ENCODE measurements at places on chromosomes 16 and 17.

DNA sequence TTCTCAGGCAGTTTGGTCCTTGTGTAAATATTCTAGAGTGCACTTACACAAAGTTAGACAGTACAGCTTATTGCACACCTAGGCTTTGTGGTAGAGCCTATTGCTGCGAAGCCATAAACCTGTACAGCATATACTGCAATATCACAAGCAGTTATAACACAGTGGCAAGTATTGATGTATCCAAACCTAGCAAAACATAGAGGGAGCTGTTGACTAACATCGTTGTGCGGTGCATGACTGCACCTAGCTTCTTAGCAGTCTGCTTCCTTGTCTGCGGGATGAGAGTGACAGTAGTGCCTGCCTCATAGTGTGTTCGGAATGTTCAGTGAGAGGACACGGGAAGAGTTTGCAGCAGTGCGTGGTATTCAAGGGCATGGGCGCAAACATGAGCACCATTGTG lies 78.9 kb downstream of the MPRIP start:
- DNase-seq: no peak

- no peak for DNase-seq
These were observed 32.2 kb downstream of the ARHGAP44 start for GRCh38 chr17:12821376-12821940.

DNA sequence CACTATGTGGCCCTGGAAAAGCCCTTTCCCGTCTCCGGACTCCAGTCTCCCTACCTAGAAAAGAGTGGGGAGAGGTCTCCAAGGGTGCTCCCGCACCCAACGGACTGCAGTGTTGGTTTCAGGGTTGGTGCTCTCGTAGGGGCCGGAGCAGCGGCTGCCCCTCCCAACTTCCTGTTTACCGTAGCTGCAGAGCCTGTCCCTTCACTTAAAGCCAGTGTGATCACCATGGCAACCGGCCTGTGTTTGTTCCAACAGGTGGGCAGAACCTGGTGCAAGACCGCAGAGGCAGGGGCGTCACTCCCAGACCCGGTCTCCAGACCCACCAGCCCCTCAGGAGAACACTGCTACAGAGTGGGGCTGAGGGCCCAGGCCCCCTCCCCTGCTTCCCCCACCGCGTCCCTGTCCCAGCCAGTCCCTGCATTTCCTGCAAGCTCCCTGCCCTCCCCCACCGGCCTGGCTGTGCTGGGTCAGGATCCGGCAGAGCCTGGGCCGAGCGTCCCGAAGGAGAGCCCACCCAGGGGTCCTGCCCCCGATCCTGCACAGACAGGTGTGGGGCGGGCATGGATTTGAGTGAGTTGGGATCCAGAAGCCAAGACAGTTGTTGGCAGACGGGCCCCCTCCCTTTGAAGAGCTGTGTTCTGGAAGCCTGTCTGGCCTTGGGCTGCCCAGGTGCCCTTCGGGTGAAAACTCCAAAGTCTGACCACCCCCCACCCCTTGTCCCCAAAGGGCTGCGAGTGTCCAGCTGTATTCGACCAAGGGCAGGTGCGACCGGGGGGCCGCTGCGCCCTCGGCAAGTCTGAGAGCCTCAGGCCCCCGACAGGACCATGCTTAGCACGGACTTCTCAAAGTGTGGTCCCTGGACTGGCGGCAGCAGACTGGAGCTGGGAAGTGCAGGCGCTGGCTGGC lies 1.5 kb upstream of the BAIAP3 start:
- peak; percentile 70 for DNase-seq

GRCh38 chr17:19880393-19880792 lies 12.7 kb upstream of the ULK2 start:
- DNase-seq: no peak

DNA sequence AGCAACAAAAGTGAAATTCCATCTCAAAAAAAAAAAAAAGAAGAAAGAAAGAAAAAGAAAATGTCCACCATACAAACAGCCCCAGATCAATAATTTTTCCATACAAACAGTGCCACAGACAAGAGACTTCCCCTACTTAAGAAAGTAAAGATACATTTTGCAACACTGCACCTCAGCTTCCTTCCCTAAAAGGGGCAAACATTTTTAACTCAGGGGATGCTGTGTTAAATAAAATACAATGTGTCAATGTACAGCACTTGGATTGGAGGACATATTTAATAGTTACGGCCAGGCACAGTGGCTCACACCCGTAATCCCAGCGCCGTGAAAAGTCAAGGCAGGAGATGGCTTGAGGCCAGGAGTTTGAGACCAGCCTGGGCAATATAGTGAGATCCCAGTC lies 22.3 kb downstream of the MYH11 start:
- DNase-seq: no peak

DNA sequence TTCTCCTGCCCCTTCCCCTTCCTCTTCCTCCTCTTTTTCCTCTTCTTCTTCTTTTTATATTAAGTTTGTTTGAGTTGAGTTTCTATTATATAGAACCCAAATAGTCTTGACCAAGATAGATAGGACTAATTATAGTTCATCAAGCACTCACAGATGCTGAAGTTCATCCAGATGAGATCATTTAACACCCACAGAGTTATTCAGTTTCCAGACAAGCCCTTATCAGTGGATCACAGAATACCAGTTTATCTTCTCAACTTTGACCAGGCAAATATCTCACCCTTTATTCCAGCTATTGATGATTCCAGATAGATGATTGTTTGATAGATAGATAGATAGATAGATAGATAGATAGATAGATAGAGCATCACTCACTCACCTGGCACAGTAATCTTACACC lies 87.5 kb downstream of the AXIN2 start:
- no peak for DNase-seq

GRCh38 chr16:180681-181564 lies 664 bp downstream of the HBQ1 start:
- DNase-seq: peak; percentile 18

- no peak for DNase-seq
These were observed 15.9 kb upstream of the CYTH1 start for GRCh38 chr17:78797691-78798585.

DNA sequence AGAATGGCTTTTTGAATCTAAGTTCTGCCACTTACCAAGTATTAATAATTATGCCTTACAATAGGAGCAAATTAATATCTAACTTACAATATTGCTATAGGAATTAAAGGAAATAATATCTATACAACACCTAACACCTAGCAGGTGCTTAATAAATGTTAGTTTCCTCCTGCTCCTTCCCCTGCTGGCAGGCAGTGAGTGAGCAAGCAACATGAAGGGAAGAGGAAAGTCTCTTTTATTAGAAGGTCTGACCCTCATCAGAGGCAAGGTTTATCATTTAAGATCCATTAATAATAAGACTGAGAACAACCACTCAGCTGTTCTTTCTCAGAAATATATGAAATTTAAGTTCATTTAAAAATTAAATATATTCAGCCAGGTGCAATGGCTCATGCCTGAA lies 6.7 kb upstream of the DYNC1LI2 start:
- DNase-seq: no peak

- no peak for DNase-seq
These were observed 3.3 kb upstream of the TNFRSF13B start for GRCh38 chr17:16975277-16975651.

GRCh38 chr17:59807892-59808509 lies 84.7 kb downstream of the TUBD1 start:
- DNase-seq: no peak

GRCh38 chr17:31444026-31444425 lies 52.6 kb downstream of the RAB11FIP4 start:
- DNase-seq: no peak

- DNase-seq: no peak
These were observed 23.7 kb downstream of the WIPF2 start for GRCh38 chr17:40242774-40243173.

DNA sequence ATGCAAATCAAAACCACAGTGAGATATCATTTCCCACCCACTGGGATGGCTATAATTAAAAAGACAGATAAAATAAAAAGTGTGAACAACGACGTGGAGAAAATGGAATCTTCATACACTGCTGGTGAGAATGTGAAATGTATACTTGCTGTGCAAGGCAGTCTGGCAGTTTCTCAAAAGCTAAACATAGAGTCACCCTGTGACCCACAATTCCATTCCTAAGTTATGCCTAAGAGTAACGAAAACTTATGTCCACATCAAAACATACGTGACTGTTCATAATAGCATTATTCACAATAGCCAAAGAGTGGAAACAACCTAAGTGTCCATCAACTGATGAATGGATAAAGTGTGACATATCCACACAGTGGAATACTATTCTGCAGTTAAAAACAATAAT lies 38.1 kb upstream of the VPS4A start:
- no peak for DNase-seq

- no peak for DNase-seq
These were observed 330.3 kb downstream of the BCAS3 start for GRCh38 chr17:61007980-61008379.

DNA sequence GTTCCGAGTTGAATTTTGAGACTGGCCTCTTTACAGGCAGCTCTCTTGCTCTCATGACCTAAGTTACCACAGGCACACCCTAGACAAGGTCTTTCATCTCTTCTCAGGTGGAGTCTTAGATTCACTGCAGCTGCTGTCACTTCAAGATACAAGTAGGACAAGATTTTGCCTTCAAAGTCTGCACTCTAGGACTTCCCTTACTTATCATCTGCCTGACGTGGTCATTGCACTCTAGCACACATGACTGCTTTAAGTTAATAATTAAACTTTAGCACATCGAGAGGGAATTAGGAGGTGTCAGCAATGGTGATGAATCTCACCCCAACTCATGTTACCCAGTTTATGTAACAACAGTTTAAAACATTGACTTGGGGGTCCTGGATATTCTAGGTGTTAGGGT lies 25.6 kb downstream of the RNF135 start:
- DNase-seq: no peak

GRCh38 chr17:15444805-15445204 lies 22.6 kb downstream of the CDRT4 start:
- DNase-seq: no peak

DNA sequence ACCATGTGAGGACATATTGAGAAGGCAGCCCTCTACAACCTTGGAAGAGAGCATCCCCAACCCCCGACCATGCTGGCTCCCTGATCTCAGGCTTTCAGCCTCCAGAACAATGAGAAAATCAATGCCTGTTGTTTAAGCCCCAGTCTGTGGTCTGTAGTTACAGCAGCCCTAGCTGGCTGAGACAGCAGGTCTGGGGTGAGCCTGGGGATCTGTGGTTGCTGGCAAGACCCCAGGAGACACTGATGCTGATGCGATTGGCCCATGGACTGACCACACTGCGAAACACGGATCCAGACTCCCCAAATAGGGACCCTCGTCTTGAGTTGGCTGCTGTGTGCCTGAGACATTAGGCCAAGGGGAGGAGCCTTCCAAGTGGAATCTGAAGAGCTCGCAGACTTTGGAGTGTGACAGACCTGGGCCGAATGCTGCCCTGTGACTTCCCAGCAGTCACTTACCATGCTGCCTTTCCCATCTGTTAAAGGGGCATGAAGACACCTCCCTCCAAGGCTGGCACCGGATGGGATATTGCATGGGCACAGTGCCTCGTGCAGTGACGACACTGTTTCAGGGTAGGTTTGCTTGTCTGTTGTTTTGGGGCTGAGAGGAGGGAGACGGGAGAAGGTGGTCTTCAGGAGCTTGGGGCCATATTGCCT lies 147.8 kb upstream of the RPL38 start:
- no peak for DNase-seq

All from NCI-H2029 treated with DMSO at 0.1 percent for 48 hours (cell line).